Fibroblast of upper back skin (primary cell): ENCODE measurements at places on chromosomes 3 and 15.

GRCh38 chr3:114756506-114757279, 390.4 kb downstream of the ZBTB20 start:
- DNase-seq: peak; percentile 53

- DNase-seq: peak; percentile 31
These were observed 21.4 kb upstream of the ESYT3 start for GRCh38 chr3:138412821-138413551.

GRCh38 chr3:160018959-160019358, 30.3 kb downstream of the IL12A start:
- DNase-seq: no peak

DNA sequence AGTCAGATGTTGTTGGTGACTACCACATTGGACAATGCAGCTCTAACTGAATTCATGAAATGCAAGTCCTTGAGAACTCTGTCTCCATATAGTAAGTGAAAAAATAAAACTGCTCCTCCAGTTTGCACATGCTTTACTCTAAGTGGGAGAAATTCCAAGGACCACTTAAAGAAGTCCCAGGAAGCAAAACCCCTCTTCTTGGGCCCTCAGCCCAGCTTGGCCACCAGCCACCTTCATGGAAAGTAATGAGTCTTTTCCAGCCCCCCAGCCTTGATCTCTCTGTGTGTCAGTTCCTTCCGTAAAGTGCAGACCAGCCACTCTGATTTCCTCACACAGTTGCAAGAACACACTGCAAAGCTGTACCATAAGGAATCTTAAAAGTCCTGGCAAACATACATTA, 34.5 kb downstream of the DAPK2 start:
- DNase-seq: peak; percentile 25

DNA sequence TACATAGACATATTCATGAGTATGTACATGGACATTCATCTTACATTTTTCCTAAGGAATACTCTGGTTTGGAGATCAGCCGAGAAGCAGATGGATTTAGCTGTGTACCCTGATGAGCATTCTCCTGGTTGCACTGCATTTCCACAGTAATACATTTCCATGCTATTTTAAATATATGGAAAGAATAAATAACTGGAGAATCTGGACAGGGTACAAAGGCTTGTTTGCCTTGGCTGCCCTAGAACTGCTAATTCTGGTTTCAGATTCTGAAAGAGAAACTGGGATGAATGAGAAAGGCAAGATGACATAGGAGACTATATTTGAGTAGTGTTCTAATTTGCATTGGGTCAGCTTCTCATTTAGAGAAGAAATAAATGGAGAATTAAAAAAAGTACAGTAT, 190.8 kb upstream of the FAM3D start:
- no peak for DNase-seq

DNA sequence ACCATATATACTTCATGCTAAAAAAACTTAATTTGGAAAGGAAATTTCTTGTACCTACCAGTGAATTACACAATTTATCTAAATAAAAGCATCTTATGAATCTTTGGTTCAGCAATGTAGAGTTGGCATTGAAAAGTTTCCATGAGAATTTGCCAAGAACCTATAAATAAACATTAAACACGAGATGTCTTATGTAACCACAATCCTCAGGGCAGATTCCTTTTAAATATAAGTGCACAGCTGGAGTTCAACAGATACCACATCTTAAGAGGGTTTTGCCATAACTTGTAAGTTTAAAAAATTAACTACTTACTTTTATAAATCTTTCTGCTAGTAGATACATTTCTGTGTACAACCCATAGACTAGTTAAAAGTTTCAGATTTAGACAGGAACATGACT, 499.3 kb upstream of the ARRDC4 start:
- no peak for DNase-seq

DNA sequence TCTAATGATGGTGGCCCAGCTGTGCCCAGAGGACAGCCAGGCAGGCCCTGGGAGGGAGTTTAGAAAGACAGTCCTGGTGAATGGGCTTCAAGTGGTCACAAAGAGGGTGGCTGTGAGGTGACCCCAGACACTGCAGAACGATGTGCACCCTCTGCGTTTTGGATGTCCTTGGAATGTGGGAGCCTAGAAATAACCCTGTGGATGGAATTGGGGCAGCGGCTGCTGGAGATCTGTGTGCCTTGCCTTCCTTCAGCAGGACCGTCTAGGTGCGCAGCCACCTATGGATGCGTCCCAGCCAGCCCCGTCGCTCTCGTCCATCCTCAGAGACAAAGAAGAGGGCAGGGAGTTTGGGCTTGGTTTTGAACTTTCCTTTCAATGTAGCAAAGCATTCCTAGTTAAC, 46.5 kb downstream of the KLHL25 start:
- no peak for DNase-seq

DNA sequence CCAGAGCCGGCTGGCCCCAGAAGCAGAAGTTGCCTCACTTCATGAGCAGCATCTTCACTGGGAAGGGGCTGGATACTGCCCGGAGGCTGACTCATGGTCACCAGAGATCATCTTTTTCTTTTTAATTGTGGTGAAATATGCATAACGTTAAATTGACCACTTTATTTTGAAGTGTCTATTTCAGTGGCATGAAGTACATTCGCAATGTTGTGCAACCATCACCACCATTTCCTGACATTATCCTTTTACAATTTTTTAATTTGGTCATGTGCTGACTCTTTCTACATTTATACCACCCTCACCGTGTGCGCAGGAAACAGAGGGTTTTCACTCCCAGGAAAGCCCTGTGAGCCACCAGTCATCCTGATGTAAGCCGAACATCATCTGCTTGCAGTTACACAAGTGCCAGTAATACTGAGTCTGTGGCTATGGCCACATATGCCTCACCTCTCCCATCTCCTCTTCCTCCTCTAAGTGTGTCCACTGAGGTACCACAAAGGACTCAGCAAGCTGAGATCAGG, 51.6 kb upstream of the ABHD17C start:
- peak; percentile 25 for DNase-seq

DNA sequence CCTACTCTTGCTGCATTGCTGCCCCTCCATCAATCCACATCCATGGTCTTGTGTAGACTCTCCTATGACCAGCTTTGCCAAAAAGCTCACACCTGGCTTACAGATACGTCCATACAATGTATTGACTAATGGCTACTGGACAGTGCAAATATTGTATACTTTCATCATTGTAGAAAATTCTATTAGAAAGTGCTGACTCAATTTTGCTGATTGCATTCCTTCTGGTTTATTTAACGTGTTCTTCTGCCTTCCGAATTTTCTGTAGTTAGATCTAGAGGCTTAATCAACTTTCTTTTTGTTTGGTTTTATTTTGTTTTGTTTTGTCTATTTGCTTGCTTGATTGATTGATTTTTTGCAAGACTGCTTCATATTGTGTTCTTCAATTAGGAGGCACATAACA, 29.8 kb upstream of the CNOT10 start:
- DNase-seq: no peak

GRCh38 chr15:63146684-63147083, 10.6 kb downstream of the RPS27L start:
- DNase-seq: peak; percentile 30

- DNase-seq: no peak
These were observed 1.6 kb downstream of the PDE8A start for GRCh38 chr15:84983294-84983693.

- peak; percentile 32 for DNase-seq
These were observed 48.6 kb upstream of the C15orf39 start for GRCh38 chr15:75153087-75153486.

DNA sequence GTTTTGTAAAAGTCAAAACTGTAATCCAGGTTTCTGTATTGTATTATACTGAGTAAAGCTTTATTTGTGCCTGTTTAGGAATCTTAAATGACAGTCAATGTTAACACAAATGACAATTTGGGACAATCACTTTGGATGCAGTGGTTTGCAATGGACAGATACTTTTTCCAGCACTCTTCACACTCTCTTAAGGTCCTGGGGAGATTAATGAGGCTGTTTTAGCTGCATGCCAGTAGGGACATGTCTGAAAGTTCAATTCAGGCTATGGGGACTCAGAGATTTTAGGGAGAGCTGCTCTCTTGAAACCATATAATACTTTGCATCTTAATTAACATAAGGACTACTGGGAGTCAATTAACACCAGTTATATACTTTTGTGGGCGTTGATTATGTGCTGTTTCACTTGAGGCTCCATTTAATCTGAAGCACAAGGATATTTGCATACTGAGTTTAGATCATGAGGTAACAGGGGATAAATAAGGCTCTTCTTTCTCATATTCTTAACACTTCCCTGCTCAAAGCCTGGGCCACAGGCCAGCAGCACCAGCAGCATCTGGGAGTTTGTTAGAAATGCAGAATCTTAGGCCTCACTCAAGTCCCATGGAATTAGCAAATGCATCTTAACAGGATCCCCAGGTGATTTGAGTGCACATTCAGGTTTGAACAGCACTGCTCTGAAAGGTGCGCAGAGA, 972.8 kb downstream of the PLOD2 start:
- no peak for DNase-seq

DNA sequence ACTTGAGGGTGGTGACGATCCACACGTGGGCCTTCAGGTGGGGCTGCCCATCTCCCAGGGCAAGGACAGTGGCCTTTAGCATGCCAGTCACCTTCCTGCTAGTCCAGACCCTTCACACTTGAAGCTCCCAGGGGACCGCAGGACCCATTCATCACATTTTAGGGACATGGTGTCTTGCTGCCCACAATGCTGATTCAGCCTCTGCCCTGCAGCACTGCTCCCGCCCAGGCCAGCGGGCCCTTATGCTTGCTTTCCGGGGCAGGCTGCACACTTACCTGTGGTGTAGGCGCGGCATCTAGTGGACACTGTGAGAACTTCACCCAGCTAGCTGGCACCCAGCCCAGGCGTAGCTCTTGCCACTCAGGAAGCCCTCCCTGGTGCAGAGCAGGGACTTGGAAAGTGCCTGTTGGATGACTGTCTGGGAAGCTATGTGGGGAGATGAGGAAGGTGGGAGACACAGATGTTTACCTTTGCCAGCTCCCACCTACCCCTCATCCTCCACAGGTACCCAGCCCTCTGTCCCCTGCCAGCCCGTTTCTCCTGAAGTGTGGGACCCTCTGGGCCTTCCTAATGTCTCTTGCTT, 26.3 kb upstream of the NR2C2 start:
- DNase-seq: peak; percentile 86

DNA sequence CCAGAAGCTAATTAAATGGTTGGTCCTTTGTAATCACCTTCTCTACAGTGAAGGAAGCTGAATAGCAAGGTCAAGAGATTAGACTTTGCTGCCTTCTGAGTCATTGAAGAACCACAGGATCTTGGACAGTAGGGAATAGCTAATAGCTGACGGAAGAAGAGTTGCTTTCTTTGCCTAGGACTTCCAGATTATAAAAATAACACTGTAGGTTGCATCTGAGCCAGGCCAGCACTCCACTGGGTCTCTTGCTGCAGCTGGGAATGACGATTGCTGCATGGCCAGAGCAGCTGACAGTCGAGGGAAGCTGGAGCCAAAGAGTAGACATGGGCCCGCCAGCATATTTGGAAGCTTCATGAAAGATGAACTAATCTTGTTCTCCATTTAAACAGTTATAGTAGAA, 81.5 kb upstream of the KCNMB2 start:
- DNase-seq: peak; percentile 63

DNA sequence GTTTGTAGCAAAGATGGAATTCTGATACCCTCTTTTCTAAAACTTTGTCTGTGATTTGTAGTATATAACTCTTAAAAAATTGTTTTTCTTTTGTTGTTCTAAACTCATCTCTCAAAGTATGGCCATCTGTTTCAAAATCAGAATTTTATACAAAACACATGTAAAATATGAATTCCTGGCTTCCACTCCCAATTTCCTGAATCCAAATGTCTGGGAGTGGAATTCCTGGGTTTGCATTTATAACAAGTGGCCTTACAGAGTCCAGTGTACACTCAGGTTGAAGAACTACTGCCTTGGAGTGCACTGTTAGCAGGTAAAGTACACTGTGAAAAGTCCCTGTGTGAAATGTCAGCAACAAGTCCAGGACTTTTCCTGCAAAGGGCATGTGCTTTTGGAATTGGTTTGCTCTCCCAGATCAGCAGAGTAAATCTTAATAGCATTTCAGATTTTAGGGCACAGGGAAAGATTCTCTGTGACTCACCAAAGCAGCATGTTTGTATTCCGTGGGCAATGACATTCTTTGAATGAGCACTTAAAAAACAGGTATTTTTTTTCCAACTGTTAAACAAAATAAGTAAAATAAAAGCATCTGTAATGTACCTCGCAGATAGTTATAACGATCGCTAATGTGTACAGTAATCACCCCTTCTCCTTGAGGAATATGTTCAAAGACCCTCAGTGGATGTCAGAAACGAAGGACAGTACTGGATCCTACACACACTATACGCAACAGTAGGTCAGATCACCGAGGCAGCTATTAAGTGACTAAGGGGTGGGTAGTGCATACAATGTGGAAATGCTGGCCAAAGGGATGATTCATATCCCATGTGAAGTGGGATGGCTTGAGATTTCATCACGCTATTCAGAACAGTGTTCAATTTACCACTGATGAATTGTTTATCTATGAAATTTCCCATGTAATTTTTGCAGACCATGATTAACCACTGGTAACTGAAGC, 2.0 kb upstream of the CLDN16 start:
- DNase-seq: peak; percentile 98

DNA sequence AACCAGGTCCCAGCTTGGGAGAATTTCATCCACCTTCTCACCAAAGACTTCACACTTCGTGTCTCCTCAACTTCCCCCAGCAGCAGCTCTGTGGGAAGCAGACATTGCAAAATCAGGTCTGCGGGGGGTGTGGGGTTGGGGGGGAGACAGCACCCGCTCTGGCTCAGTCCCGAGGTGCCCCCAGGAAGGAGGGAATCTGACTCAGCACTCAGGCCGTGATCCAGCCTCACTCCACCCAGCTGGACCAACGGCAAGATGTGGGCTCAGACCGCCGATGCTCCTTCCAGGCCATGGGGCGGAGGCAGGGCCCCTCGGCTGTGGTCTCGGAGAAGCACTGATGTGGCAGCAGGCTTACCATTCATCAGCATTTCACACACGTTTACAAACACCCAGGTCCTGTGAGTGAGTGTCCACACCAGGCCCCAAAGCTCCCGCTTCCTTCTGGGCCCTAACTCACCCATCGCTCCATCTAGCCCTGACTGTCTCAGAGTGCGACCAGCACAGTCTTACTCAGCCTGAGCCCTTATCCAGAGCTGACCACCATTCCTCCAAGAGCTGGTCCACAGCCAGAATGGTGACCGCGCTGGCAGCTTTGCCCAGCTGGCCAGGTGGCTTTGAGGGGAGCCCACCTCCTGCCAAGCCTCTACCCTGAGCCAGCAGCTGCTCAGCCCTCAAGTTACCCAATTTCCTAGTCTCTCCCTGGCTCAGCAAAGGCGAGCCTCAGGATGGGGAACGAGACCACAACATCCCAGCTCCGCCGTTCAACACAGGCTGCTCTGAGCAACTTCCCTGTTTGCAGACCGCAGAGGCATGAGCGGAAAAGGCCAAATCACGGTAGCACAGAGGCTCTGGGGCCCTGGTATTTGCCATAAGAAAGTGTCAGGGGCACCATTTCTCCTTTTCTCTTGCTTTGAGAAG, 3.3 kb downstream of the STAB1 start:
- DNase-seq: peak; percentile 67

GRCh38 chr3:115628075-115628412, 4.7 kb downstream of the GAP43 start:
- no peak for DNase-seq

- no peak for DNase-seq
These were observed 34.3 kb upstream of the LRTM1 start for GRCh38 chr3:54962200-54962599.
